ENCODE measurements at places on chromosomes 5 and 9.

DNA sequence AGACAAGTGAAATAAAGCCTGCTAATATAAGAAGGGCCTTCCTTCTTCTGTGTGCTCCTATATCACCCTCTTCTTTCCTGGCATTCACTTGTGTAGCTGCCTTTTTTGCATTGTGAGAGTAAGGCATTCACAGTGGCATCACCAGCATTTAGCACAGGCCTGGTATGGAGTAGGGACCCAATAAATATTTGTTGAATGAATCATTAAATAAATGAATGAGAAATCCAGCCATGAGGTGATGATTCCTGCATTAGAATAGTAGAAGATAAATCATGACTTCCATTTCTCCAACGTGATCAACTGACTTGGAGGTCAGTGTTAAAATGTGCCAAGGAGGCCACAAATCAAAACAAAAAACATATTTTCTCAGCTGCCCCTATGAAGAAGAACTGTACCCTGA, 3.9 kb downstream of the PLPPR1 start:
- DNase-seq, result no peak

GRCh38 chr5:73759771-73760170, 133.8 kb downstream of the ARHGEF28 start:
- DNase-seq, result no peak

GRCh38 chr5:10620346-10620745, 56.5 kb downstream of the ANKRD33B start:
- DNase-seq, result no peak

DNA sequence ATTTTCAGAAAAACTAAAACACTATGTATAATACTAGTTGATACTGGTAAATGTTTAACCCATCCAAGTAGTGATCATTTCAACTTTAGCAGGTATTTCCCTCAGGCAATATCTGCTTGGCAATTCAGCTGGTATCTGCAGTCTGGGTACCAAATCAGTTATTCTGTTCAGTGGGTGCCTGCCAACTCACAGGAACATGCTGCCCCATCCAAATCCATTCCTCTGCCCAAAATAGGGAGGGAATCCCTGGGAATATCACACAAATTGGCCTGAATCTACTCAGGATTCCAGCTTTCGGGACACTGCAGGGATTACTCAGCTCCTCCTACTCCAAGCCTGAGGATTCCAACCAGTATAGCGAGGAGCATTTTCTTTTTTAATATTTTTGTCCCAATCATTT, 61.7 kb upstream of the PDE4D start:
- DNase-seq, result no peak

Measured in osteoblast (primary cell).